ENCODE measurements at places on chromosomes 11 and 22.

DNA sequence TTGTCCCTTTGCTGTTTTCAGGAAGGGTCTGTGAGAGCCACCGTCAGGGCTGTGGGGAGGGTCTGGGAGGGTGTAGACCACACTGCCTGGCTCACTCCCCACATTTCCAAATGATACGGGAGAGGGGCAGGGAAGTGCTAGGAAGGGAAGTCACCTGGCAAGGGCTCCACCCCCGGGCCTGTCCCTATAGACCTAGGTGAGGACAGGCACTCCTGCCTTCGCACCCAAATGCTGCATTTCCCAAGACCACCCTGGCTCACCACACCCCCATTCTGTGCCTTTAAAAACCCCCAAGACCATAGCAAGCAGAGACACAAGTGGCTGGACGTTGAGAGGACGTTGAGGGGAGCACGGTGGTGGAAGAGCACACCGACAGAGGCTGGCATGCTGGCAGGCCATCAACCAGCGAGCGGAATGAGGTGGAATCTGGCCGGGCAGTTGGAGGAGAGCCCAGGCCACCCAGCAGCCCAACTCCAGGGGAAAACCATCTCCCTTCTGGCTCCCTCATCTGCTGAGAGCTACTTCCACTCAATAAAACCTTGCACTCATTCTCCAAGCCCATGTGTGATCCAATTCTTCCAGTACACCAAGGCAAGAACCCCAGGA is 45.7 kb downstream of the GNB1L start:
- DNase-seq: no peak

DNA sequence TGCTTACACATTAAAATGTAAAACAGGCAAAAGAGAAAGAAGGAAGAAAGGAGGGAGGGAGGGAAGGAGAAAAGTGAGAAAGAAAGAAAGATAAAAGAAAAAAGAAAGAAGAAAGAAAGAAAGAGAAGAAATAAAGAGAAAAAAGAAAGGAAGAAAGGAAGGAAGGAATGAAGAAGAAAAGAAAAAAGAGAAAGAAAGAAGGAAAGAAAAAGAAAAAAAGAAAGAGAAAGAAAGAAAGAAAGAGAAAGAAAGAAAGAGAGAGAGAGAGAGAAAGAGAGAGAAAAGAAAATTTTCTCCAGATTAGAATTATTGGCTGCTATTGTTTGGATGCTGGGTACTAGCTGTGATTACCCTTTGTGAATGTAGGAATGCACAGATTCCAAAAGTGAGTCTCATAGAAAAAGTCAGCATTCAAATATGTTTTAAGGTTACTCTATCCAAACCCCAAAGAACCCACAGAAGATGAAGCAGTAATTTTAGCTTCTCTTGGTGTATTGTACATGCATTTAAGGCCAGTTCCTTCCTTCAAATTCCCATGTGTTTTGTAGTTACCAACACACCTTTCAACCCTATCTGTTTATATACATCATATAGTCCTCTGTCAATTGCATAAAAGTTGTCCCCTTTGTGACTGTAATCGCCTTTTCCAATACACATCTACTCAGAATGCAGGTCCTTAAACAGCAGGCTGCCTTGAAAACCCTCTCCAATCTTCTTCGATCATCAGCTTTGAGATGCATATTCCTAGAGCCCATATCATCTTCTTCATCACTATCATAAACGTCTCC is 789 bp upstream of the FAM111A start:
- no peak for DNase-seq

- DNase-seq: no peak
Observed at GRCh38 chr11:83972536-83972935, 686.4 kb upstream of the CCDC90B start.

GRCh38 chr22:50014655-50015401 is 2.3 kb upstream of the IL17REL start:
- DNase-seq: no peak

GRCh38 chr11:33753304-33753967 is 17.2 kb upstream of the CD59 start:
- no peak for DNase-seq

DNA sequence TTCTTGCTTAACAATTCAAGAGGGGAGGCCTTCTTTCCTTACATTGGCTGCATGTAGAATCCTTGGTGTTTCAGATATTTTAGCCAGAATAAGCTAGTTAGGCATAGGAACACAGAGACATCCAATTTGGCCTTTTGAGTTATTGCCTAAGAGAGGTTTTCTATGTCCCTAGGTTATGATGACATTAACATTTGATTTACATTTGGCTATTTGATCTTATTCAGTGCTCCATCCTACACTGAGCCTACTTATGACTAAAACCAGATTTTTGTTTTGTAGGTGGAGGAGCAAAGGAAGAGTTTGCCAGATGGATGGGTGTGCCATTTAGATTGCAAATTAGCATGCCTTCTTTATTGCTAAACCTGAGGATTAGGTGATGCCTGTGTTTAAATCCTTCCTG is 11.1 kb upstream of the SLC37A2 start:
- DNase-seq: no peak

DNA sequence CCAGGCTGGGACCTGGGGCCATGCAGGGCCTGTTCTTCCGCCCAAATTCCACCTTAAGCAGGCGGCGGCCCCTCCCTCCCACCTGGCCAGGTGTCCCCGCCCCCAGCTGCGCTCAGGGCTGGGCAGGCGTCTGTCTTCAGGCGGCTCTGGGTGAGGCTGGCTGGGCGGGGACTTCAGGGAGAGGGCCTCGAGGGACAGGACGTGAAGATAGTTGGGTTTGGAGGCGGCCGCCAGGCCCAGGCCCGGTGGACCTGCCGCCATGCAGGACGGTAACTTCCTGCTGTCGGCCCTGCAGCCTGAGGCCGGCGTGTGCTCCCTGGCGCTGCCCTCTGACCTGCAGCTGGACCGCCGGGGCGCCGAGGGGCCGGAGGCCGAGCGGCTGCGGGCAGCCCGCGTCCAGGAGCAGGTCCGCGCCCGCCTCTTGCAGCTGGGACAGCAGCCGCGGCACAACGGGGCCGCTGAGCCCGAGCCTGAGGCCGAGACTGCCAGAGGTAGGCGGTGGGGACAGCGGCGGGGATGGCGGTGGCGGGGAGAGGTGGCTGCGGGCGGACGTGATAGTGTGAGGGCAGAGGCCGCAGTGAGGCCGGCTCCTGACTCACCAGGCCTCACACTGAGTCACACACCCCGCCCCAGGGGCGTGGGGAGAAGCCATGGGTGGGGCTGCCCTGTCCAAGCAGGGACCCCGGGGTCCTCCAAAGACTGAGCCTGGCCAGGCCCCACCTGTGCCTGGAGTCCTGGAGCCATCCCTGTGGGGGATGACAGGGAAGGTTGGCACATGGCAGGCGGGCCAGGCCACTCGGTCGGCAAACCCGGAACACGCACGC is at the start of gene PKP3:
PKP3 (plus strand) TSS at position 176 of the 824 bp plus-strand sequence; CDS start at position 260, 84 bp downstream.
- no peak for DNase-seq

- DNase-seq: no peak
Observed at GRCh38 chr11:30454111-30454510, 131.2 kb downstream of the ARL14EP start.

DNA sequence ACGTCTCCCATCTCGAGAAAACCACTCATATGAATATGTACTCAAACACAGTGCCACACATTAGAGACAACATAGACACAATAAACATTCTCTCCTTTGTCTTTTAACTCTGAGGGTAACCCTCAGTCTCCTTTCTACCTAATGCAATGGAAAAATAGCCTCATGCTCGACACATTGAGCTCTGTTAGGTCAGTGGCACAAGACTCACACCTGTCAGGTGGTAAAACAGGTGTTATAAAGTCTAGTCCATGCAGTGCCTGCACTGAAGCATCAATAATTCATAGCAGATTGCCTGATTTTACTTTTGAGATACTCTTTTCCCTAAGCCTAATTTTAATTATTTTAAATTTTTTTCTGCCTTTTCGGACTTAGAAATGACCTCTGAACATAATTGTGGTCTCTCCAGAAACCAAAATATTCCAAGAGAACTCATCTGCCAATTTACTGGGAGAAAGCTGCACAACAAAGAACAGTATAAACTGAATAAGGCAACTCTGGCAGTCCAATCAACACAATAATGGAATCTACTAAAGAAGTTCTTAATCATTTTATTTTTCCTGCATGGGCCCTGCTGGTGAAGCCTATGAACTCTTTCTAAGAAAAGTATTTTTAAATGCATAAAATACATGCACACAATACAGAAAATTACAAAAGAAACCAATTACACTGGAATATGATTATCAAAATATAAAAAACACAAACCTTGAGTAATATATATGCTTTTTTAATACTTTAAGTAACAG is 9.9 kb downstream of the RDX start:
- DNase-seq: no peak
